ENCODE measurements at places on chromosomes 1 and 21. TPM values are rescaled to one million over a fixed set of nuclear protein-coding genes. Genes with fewer than 3 reads are reported as not detected.
A peak's percentile ranks its signal among the peaks of the same experiment; 100 is the strongest.

GRCh38 chr1:202982715-202983430, 15.8 kb upstream of the CYB5R1 start:
- no peak for DNase-seq

DNA sequence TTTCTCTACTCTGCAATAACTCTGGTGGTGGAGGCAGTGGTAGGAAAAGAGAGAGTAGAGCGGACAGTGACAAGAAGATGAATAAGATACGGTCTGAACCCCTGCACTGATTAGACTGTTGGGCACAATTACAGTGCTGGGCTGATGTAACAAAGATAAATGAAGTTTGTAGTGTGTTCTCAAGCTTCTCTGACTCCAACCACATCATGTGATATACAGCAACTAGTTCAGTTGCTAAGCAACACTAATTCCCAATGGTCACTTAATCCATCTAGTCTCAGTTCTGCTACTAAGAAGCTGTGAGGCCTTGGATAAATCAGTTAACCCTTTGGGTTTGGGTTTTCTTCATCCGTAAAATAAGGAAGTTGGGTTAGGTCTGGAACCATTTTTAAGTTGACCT, 17.3 kb downstream of the DDR2 start:
- DNase-seq, result no peak

DNA sequence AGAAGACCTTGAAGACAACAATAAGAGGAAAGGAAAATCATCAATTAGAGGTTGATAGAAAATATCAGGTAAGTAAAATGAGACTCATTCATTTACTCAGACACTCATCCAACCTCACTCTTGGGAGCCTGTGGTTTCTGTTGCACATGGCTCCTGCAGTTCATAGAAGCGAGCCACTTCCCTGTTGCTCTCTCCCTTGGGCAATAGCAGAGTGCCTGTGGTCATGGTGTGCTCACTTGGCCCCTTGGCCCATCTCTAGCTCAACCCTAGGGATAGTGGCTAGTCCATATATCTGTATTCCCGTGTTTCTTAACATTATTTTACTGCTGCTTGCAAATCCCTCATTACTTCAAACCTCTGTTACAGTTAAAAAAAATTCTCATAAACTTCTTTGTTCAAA, 368.6 kb downstream of the PTPRC start:
- DNase-seq, result no peak

Gene CR1L
- not detected for total RNA-seq

GRCh38 chr1:101509370-101509769, 272.6 kb downstream of the S1PR1 start:
- no peak for DNase-seq

- DNase-seq, result peak; percentile 88
Observed at GRCh38 chr1:2314803-2315673, 76.3 kb downstream of the MORN1 start.

Gene RABGGTB
- 53.9 TPM for total RNA-seq

Gene SEMA6C
- total RNA-seq, result 5.0 TPM

DNA sequence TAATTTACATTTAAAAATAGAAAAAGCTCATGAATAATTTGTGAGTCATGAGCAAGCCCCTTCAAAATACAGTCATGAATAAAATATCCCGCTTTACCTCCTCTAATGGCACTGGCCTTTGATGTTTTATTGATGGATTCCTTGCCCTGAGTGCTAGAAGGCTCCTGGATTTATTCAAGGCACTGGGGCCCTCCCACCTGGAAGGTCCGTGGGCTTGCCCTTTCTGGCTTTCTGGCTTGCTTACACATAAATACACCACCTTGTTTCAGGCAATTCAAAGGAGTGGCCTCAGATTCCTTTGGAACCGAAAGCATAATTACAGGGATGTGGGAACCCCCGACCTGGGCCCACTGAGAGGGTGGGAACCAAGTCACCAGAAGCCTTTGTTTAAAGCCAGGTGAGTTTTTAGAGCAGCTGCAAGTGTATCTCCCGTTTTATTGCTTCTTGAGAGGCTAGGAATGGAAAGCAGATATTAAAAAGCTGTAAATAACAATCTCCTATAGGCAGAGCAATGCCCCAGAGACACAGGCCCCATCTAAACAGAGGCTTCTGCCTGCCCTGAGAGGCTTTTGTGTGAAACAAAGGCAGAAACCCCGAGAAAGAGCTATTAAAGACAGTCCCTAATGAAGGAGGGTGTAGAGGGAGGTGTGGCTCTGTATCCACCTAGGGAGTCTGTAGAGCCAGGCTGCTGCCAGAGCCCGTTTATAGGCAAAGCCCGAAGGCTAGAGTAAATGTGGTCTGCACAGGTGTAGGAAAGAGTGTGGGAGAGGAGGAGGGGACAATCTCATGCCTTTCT, 126.4 kb downstream of the FAM78B start:
- DNase-seq, result no peak

DNA sequence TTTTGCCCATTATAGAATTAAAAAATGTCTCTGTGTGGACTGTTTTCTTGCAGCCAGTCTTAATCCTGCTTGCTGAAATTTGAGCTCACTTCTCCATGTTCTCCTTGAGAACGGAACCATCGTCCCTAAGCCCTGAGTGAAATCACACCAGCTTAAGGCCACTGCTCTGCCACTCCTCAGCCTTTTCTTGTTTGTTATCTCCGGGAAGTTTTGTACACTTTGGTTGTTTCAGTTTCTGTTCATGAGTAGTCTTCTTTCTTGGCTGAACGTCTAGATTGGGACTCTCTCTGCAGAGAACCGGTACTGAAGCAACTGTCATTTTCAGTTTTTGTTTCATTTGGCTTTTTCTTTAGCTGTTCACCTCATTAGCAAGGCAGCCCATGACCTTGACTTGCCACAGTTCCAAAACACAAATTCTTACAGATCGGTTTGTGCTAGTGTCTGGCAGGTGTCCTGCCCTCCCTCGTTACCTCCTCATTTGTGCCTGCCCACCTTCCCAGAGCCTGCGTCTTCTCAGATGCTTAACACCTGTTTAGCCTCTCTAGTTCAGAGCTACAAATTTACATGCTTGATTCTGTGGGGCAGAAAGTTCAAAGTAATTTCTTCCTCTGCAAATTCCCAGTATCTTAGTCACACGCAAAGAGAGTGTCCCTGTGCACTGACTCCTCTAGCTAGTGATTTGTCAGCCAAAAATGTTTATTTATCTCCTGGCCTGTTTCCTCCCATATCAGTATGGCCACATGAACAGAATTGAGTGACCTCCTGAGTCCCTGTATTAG, 12.4 kb downstream of the PSEN2 start:
- DNase-seq, result no peak

Gene GJA9
- not detected for total RNA-seq

Gene SPSB1
- 17.4 TPM for total RNA-seq

GRCh38 chr1:33735624-33736023, 128.3 kb upstream of the HMGB4 start:
- no peak for DNase-seq

DNA sequence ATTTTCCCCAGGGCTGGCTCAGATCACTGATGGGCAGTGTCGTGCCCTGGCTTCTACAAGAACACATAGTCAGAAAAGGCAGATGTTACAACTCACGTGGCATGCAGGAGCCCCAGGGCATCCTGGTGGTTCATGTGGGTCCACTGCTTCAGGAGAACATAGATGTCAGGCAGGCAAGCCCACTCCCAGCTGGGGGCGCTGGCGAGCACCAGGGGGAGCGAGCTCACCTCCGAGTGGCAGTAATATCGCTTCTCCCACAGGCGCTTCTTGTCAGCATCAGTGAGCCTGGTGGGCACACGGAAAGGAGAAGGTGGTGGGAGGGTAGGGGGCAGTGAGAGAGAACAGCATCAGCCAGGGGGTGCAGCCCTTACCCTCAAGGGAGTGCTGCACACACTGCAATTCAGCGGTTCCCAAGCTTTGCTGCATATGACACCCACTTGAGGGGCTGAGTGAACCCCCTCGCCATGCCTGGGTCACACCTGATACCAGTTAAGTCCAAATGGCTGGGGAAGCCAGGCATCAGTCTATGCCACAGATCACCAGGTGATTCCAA, 34.3 kb upstream of the PPP1R15B start:
- no peak for DNase-seq

GRCh38 chr1:79551321-79551720, 544.8 kb upstream of the ADGRL4 start:
- no peak for DNase-seq

Gene B3GALT6
- total RNA-seq, result 11.4 TPM

DNA sequence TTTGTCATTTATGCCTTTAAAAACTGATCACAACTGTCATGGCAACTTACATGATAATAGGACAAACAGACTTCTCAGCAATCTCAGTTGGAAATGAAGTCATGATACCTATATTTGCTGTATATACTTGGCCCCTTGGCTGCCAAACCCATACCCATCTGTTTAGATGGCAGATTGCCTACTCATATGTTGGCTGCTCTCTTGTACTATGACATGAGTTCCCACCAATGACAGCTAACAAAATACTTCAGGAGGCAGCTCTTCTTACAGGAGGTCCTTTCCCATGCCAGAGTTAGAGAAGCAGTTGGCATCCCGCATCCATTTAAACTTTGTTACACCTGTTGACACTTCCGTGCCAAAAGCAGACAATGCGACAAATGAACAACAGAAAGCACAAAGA, 603.1 kb upstream of the ADGRL2 start:
- DNase-seq, result no peak

Gene PGBD5
- 1.2 TPM for total RNA-seq

Gene TSTD1
- 31.9 TPM for total RNA-seq

DNA sequence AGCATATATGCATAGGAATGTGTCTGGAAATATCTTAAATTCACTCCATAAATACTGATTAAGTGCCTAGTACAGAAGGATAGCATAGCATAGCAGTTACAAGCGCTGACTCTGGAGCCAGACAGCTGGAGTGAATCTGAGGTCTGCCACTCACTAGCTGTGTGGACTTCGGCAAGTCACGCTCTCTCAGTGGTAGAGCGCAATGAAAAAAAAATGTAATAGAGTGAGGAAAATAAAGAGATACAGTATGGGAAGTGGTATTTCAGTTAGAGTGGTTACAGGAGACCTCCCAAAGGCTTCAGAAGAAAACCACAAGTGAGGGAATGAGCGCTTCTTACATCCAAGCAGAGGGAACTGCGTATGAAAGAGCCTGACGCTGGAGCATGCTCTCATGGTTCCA, 338.9 kb upstream of the PRMT6 start:
- no peak for DNase-seq

DNA sequence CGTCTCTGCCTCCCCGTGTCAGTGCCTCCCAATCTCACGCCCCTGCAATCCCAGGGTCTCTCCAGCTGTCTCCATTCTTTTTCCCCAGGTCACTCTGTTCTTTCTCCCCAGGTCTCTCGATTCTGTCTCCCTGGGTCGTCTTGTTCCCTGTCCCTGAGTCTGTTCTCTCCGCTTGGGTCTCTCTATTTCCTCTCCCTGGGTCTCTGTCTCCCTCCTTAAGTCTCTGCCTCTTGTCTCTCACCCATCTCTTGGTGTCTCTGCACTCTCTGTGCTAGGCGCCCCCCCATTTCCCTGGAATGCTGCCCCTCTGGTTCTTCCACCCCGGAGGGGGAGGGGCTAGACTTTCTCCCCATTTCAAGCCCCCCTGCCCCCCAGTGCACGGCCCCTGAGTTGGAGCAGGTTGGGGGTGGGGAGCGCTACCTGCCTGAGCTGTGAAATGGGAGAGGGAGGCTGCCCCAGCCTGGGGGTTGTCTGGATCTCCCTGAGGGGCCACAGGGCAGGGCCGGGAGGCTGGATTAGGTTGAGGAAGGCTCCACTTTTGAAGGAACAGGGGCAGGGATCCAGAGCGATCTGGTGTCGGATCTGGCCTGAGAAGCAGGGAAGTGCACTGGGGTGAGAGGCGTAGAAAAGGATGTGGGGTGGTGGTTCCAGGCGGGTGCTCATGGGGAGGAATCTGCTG, 1.4 kb downstream of the PTPRF start:
- no peak for DNase-seq

DNA sequence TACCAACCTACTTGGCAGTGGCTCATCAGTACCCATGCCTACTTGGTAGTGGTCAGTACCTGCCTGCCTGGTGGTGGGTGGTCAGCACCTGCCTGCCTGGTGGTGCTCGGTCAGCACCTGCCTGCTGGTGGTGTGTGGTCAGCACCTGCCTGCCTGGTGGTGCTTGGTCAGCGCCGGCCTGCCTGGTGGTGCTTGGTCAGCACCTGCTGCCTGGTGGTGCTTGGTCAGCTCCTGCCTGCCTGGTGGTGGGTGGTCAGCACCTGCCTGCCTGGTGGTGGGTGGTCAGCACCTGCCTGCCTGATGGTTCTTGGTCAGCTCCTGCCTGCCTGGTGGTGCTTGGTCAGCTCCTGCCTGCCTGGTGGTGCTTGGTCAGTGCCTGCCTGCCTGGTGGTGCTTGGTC, 329.6 kb downstream of the RRAGC start:
- DNase-seq, result no peak

DNA sequence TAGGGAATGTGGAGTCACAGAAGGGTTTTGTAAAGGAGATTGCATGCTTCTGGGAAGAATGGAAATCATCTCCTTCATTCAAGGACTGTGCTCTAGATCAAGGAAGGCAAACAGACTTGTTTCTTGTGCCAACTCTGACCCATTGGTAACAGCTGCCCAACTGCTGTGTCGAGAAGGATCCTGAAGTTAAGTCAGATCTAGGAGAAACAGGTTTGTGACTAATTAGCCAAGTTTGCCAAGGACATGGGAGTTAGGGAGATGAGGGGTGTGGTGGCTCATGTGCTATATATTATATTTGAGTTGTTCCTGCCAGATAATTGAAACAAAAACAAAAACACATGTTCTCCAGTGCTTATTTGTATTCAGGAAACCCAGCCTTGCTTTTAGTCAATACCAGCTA, 251.2 kb upstream of the USP24 start:
- DNase-seq, result no peak

Gene SPRR1B
- not detected for total RNA-seq

GRCh38 chr1:111227434-111227833, at the start of gene CHI3L2:
TSS of gene CHI3L2 (plus strand) at chr1:111227713. CDS start at chr1:111227730, 17 bp downstream.
- DNase-seq, result no peak

Measured in sigmoid colon (tissue), 7 donors.